Stimulated activated CD8-positive, alpha-beta memory T cell treated with anti-CD3 and anti-CD28 coated beads, Interleukin-4, amount 100 ng/mL, for 1 hour (primary cell): ENCODE measurements at places on chromosomes 16 and 17.

DNA sequence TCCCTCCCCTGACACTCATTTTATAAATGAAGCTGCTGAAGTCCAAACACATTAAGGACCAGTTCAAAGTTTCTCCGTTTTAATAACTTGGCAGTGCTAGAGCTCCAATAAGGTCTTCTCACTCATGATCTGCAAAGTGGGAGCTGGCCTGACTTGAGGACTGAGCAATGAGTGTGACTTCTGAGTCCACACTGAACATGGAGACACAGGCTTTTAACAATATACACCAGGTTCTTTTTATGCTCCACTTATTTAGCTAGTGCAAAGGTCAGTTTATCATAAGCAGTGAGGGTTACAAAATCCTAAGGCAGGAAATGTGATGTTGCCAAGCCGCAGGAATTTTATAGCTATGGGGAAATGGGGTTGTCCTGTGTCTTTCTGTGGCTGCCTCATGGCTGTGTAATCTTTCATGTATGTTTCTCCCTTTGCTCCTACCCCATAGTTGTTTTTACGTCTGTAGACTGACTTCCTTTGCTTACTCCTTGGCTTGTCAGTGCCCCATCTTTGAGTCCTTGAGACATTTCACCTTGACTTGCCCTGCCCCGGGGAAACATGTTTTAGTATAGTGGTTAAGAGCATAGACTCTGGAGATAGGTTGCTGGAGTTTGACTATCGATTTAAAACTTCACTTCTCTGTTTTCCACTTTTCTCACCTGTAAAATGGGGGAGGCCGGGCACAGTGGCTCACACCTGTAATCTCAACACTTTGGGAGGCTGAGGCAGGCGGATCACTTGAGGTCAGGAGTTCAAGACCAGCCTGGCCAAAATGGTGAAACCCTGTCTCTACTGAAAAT is 12.2 kb upstream of the MMD start:
- no peak for DNase-seq

DNA sequence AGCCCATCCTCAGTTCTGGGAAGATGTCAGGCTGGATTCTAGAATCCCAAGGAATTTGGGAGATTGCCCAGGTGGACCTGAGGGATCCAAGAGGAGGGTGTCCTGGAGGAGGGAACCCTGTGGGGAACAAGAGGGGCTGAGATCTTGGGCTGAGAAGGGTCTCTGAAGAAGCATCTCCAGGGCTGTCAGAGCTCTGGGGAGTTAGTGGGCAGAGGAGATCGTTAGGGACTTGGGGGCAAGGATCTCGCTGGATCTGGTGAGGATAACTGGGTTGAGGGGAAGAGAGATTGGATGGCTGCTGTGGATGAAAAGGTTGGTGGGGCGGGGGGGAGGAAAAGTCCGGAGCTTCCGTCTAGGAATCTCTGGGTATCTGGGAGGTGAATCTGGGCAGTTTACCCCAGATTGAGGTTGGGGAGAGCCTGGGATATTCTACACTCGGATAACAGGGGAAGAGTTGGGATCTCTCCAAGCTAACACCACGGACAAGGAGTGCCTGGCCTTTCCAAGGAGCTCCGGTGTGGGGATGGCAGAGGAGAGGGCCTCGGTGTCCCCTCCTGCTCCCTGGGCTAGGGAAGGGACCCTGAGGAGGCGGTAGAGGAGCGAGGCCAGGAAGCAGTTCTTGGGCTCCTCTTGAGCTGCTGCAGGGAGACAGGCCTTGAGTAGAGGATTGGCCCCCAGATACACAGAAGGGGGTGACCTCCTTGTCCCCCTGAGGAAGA is 1.7 kb downstream of the FBXL19 start:
- no peak for DNase-seq

DNA sequence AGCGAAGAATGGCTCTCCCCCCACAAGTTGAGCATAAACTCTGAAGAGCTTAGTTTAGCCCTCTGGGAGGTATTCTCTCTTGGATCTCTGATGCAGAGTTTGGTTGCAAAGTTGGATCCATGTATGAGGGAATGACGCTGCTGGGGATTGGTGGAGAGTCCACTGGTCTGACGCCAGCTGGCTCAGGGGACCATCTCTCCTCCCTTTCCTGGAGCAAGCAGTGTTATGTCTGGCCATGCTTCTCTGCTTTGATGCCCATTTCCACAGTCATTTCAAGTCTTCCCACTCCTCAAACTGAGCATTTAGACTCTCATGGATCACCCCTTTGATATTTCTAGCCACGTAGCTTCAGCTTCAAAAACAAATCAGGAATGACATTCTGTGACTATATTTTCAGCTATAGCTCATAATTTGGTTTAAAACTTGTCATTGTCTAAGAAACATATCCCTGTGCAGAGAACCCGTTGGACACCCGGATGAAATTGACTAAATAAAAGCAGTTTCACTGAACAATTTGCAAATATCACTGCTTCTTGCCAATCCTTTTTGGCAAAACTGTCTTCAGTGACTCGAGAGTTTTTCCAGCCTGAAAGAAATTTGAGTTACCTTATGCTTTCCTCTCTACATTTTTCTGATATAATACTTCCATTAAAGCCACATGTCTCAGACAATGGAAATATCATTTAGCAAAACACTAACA is 193.4 kb upstream of the CDH11 start:
- DNase-seq = no peak

GRCh38 chr17:78256707-78257591 is 25.5 kb downstream of the TMEM235 start:
- DNase-seq = no peak

DNA sequence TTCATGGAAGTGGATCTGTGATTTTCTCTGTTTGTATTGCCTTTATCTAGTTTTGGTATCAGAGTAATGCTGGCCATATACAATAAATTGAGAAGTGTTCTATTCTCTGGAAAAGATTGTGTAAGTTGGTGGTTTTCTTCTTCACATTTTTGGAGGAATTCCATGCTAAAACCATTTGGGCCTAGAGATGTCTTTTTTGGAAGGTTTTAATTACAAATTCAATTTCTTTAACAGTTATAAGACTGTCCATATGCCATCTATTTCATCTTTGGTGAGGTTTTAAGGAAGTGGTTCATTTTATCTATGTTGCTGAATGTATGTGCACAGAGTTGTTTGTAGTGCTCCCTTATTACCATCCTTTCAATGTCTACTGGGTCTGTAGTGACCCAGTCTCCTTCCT is 46.0 kb downstream of the CACNG1 start:
- no peak for DNase-seq
